ENCODE measurements at places on chromosomes 3 and 15.

DNA sequence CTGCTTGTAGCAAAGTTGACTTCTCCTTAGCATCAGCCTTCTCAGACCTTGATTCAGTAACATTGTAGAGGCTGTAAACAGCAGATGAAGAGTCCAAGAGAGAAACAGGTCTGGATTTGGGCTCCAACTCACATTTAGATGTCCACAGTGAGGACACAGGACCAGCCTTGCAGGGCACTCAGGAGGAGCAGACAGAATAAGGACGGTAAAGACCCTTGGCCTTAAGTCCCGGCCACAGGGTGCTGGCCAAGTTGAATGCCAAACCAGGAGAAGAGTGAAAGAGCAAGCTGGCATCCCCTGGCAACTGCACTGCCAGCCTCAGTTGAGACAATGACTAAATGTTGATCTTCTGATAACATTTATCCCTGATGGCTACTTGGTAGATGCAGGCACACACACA lies 136.3 kb downstream of the LRRK1 start:
- DNase-seq = no peak

DNA sequence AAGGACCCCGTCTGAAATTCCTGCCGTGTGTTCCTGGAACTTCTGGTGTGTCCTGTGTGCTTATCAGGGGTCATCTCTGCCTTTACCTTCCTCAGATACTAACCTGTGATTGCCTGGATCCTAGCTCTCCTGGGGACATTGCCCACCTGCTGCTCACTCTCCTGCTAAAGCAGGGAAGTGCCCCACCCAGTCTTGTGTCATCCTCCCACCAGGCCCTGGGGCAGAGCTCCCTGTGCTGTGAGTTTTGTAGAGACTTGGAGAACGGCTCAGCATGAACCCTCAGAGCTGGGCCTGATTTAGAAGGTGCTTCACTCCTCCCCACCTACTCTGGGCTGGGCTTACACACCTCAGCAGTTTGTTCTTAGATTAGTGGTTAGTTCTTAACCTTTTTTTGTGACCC lies 3.8 kb upstream of the TMEM44 start:
- DNase-seq = no peak

DNA sequence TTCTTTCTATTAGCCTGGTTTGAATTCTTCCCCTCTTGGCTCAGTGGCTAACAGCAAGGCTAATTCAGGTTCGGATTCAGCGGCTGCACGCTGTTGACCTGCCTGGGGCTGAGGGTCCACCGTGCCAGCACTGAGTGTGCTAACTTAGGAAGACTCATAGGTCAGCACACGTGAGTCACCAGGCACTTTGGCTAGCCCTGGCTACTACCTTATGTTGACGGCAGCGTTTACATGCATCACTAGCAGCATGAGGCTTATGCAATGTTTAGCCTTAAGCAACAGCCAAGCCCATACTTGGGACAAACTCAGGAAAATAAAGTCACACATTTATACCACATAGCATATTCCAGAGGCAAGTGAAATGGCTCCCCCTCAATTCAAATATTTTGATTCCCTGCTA lies 137.7 kb downstream of the RAB11A start:
- DNase-seq = no peak

DNA sequence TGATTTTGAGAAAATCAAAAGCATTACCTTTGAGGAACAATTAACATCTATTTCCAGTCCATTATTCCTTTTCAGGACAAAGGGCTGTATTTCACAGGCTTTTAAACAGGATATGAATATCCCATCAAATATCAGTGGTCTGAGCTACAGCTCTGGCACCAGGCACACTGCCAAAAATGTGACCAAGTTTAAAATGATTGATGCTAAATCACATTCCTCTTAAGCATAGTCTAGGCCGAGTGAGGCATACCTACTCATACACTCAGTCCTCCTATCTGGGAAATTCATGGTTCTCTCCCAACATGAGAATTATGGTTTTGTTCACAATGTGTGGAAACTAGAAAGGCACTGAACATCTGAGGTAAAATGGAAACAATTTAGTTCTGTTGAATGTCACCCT lies 683.5 kb downstream of the TUSC7 start:
- no peak for DNase-seq

DNA sequence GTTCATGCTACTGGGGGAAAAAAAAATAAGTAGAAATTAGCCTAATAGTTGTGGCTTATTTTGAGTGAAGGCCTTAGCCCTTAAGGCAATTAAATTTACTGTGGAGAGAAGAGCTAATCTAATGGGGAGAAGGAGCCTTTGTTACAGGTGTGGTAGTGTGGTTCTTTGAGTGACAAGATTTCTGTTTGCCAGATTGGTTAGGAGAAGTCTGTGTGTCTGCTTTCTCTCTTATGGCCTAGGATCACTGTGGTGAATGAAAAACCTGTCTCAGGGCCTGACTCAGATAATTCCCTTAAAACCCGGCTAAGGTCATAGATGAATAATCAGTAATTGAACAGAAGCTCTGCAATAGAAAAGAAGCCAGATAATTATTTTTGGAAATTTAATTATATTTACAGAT lies 27.0 kb downstream of the OPA1 start:
- no peak for DNase-seq

- no peak for DNase-seq
Observed at GRCh38 chr3:15510493-15510892, 11.0 kb downstream of the COLQ start.

DNA sequence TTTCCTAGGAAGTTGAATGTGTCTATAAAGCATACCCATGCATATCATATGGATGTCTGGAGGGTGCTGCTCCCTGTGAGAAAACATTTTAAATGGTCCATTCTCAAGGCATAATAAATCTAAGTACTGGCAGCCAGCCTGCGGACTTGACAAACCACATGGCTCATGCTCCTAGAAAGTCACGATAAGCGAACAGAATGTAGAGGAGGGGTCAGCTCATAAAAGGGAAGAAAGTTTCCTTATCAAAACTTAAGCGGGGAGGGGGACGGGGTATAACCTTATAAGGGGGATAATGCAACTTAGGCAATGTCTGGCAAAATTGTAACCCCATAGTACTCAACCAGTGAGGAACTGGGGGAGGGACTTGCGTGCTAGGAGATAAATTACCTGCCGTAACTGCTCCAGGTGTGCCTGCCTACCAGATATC lies 159.8 kb upstream of the LMCD1 start:
- peak; percentile 8 for DNase-seq

DNA sequence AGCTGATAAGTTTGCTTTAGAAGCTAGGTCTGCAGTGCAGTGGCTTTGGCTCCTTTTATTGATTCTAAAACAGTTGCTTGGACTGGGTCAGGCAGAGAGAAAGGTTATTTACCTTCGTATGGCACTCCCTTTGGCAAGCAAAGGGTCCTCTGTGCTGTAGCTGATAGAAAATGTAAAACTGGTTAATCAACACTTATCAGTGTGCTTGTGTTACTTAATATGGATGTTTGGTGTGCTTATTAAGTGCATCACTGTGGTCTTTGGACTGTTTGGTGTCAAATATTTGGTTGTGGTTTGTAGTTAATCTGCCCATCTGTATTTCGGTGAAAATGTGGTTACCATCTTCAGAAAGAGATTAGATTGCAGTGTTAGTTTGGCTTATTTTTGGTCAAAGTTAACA lies 16.0 kb downstream of the UBE2E2 start:
- DNase-seq = peak; percentile 27

DNA sequence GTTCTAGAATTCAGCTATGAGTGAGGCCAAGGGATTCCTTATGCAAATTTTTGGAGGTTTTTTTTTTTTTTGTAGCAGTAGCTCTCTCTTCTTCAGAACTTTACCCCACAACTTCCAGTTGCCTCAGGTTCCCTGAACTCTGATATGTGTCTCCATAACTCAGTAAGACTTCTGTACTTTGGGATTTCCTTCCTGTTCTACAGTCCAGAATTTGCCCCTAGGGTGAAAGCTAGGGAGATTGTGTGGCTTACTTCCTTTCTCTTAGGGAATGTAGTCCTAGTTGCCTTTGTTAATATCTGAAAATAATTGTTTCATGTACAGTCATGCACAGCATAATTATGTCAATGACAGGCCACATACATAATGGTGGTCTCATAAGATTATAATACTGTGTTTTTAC lies 30.8 kb downstream of the LRRC28 start:
- peak; percentile 37 for DNase-seq

GRCh38 chr3:72214066-72214951 lies 429.4 kb upstream of the PROK2 start:
- DNase-seq = no peak

- DNase-seq = peak; percentile 89
Observed at GRCh38 chr15:71337197-71337845, 222.1 kb downstream of the THSD4 start.

DNA sequence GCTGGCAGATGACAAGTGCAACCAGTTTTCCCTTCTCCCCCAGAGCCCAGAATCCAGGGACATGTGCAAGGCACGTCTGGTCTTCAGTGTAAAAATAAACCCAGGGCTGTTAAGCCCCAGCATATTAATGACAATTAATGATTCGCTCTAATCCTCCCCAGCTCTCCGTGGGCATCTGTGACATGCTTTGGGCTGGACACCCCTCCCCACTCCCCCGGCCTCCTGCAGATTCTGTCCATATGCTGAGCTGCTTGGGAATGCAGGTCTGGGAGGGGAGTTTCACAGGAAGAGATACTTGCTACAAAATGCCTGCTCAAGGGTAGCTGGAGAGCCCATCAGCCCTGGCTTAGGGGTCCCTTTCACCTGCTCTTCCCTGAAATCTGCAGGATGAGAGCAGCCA lies 43.0 kb upstream of the NTRK3 start:
- no peak for DNase-seq

- DNase-seq = no peak
Observed at GRCh38 chr3:12973827-12974226, 99.4 kb downstream of the IQSEC1 start.

- no peak for DNase-seq
Observed at GRCh38 chr3:66001626-66002025, 37.1 kb downstream of the MAGI1 start.

DNA sequence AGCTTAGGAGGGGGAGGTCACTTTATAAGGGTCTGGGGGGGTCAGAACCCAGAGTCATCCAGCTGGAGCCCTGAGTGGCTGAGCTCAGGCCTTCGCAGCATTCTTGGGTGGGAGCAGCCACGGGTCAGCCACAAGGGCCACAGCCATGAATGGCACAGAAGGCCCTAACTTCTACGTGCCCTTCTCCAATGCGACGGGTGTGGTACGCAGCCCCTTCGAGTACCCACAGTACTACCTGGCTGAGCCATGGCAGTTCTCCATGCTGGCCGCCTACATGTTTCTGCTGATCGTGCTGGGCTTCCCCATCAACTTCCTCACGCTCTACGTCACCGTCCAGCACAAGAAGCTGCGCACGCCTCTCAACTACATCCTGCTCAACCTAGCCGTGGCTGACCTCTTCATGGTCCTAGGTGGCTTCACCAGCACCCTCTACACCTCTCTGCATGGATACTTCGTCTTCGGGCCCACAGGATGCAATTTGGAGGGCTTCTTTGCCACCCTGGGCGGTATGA lies at the start of gene RHO:
Gene RHO (plus strand): TSS at position 51 of the 512 bp plus-strand sequence. CDS start 95 bp downstream, at position 146.
- DNase-seq = no peak

DNA sequence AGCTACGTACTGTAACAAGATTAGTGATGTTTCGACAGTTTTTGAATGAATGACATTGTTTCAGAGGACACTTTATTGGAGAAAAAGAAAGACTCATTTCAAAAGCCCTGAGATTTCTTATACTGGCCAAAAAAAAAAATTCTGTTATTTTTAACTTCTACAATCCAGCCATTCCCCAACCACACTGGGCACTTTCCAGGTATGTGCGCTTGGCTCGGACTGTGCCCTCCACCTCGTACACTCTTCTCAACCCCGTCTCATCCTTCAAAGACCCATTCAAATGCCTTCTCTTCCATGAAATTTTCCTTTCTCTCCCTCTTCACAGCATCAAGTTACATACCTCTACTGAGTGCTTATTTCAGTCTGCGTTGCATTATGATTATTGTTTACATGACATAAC lies 328.5 kb upstream of the SOX2 start:
- DNase-seq = no peak

- no peak for DNase-seq
Observed at GRCh38 chr3:122200661-122201060, 17.2 kb downstream of the CASR start.

- peak; percentile 87 for DNase-seq
Observed at GRCh38 chr15:66269326-66270090, 16.0 kb upstream of the MEGF11 start.

GRCh38 chr15:71115567-71116351 lies 488 bp downstream of the THSD4 start:
- DNase-seq = peak; percentile 66

DNA sequence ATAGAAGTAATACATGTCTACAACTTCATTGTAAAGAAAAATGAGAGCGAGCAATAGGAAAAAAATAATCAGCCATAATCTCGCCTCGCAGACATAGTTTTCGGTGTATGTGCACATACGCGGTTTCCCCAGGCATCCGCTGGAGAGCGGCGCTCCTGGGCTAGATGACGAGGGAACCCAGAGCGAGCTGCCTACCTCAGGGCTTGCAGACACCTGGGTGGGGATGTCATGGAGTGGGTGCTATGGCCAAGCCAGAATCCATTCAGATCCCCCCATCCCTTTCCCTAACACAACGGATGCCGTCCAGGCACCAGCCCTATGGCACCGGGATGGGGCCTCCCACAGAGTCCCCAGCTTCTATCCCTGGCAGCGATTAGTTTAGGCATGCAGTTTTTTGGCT lies 4.5 kb upstream of the CFAP100 start:
- DNase-seq = no peak

- no peak for DNase-seq
Observed at GRCh38 chr15:47398594-47398993, 318.7 kb upstream of the SEMA6D start.

DNA sequence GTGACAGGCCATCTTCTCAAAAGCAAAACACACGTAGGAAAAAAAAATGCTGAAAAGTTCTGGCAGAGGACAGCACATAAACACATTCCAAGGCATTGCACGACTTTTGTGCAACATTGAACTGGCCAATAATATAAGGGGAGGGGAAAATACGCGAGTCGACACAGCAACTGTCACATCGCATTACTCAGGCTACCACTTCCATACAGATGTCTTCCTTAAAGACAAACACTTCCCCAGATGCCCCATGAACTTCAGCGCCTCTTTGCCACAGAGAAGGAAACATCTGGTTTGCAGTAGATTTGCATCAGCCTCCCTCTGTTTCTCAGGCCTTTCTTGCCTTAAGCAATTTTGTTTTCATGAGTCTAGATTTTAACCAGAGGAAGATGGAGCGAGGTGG lies 144.4 kb upstream of the IGF1R start:
- peak; percentile 88 for DNase-seq

- DNase-seq = no peak
Observed at GRCh38 chr3:70564552-70564951, 252.1 kb upstream of the MDFIC2 start.

DNA sequence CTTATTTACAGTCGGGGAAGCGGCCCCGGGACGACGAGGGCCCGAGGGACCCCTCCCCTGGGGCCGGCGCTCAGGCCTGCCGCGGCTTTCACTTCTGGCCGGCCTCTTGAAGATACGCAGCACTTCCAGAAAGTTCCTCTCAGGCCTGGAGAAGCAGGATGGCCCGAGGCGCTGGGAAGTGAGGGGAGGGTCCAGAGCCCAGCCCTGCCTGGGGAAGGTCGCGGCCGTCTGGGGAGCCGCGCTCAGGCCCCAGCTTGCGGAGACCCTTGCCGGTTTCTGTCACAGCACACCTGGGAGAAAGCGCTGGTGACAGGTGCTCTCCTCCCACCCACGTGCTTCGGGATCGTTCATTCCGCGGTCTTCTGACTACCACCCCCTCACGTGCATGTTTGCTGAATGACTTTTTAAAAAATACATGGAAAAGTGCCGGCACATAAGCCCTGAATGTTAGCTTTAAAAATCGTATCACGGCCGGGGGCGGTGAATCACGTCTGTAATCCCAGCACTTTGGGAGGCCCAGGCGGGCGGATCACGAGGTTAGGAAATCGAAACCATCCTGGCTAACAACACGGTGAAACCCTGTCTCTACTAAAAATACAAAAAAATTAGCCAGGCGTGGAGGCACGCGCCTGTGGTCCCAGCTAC lies 727 bp upstream of the TM2D3 start:
- peak; percentile 24 for DNase-seq
